Central memory CD8-positive, alpha-beta T cell (primary cell): ENCODE measurements at places on chromosomes 7 and 10.

GRCh38 chr7:460374-461116, 59.1 kb downstream of the PDGFA start:
- no peak for DNase-seq

DNA sequence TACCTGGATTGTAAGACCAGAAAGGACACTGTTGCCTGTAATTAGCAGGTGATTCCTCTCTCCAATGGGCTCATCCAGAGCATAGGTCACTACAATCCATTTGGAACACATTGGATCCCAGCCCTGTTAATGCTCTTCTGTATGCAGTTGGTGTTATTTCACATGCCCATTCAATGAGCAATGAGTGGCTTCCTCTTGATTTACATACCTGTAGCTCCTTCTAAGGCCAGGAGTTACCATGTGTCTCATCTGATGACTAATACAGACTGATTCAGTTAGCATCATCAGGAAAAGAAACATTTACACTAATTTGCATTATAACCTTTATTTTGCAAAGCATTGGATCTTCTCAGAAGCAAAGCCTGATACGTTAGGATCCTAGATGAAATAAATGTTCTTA, 83.1 kb upstream of the NPVF start:
- DNase-seq = no peak

DNA sequence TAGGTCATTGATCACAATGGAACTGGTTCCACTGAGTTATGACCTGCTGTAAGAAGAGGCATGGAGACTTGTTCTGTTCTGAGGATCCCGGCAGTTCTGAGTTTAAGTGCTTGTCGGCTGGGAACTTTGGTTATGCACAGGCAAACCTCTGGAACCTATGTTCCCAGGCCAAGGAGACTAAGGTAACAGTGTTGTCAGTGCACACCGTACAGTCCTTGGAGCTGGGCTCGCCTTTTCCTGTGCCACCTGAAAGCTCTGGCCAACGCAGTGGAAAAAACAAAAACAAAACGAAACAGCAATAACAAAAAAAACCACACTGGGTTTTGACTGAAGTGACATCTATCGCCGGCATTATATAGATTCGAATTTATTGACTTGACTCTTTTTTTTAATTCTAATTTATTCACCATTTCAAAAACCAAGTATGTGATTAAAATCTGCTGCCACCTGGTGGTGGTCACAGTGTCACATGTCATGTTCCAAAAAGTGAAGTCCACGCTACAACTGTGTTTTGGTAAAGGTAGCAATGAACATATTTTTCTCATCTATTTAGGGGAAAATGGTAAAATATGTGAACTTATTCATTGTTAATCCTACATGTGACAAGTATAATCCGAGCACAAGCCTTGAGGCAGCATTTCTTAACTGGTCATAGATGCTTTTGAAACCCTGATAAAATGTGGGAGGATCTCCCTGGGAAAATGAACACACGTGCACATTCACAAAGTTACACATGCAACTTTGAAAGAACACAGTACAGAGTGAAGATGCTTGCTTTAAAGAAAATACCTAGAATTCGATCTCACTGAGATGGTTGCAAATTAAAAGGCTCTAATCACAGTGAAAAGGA, 113.8 kb upstream of the PPP2R2D start:
- no peak for DNase-seq

DNA sequence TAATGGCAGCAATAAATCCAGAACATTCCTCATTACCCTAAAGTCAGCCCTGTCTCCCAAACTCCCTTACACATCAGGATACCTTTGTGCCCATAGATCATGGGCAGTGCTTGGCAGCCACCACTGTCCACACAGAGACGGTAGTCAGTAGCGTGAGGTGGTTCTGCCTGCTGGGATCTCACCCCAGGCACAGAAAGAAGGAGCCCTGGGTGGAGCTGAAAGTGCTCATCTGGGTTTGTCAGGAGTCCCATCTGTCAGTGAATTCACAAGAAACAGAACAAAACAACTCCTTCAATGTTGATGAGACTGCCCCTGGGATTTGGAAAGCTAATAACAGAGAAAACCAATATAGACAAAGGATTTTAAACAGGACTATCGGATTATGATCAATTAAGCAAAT, 90.2 kb upstream of the PRSS58 start:
- no peak for DNase-seq

DNA sequence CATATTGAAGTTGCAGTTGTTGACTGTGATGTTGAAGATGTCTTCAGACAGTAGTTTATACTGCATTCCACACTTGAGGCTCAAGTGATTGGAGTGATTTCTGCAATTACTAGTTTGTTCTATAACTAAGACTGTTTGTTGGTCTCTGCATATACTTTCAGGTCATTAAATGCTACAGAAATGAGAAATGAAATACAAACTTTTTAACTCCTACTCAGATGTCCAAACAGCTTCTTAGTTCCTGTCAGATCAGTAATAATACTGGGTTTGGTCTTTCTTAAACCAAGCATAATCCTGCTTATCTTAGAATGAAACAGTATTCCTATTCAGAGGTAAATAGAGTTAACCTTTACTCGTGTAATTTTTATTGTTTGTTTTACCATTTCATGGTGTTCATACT, 115.9 kb downstream of the CCNY start:
- no peak for DNase-seq

DNA sequence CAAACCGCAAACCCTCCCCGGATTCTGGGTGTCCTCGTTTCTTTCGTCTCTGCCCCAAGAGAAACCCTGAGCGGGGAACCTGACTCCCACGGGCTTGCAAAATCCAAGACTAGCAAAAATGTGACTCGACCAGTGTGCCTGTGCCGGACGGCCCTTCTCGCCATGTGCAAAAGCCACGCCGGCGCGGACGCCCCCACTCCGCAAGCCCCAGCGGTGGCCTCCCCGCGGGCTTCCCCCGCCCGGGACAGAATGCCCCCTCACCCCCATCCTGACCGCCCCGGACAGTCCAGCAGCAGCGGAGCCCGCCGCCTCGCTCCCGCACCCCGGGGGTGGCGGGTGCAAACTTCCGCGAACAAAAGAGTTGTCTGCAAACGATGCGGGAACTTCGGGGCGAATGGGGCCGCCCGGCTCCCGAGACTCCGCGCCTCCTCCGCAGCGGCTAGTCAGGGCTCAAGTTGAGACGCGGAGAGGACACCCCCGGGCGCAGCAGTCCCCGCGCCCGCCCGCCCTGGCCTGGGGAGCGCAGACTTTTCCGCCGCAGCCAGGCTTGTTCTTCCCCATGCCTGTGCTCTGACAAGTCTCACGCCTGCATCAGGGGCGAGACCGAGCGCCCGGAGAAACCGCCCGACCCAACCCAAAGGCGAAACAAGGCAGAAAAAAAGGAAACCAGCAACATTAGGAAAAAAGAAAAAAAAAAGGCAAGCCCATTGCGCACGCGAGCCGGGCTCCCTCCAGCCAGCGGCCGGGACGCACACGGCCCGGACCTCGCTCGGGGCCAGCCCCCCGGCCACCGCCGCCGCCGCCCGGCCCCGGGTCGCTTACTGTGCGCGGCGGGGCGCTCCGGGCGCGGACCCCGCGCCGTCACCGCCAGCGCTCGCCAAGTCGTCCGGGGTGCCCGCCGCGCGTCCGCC, 732 bp downstream of the FAM53B start:
- no peak for DNase-seq

GRCh38 chr10:71161425-71161824, 50.9 kb upstream of the UNC5B start:
- no peak for DNase-seq

DNA sequence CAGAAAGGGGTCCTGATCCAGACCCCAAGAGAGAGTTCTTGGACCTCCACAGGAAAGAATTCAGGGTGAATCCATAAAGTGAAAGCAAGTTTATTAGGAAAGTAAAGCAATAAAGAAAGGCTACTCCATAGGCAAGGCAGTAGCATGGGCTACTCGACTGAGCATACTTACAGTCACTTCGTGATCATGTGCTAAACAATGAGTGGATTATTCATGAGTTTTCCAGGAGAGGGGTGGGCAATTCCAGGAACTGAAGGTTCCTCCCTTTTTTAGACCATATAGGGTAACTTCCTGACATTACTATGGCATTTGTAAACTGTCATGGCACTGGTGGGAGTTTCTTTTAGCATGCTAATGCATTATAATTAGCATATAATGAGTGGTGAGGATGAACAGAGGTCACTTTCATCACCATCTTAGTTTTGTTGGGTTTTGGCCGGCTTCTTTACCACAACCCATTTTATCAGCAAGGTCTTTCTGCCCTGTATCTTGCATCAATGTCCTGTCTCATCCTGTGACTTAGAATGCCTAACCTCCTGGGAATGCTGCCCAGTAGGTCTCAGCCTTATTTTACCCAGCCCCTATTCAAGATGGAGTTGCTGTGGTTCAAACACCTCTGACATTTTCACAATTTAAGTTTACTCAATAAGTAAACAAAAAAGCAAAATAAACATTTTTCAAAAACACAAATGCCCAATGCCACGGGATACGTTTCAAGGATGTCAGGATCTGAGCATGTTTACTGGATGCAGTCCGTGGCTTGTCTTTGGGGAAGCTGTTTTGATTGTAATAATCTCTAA, 37.0 kb downstream of the ALOX5 start:
- DNase-seq = no peak

- no peak for DNase-seq
Observed at GRCh38 chr7:54390565-54390964, 151.6 kb upstream of the VSTM2A start.

GRCh38 chr7:21450076-21450475, 22.2 kb downstream of the SP4 start:
- DNase-seq = no peak

DNA sequence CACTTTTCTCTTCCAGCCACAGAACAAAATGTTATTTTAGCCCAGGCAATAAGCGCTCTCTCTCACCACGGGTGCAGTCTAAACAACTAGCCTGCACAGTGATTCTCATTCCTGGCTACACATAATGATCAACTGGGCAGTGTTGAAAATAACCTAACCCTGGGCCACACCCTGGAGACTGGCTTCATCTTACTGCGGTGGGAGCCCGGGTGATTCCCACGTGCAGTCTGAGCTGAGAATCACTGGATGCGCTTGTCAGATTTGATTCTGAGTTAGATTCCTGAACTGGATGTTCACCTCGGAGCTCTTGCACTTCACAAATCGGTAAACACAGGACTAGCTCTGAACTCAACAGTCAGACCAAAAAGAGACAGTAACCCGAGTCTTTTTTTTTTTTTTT, 14.9 kb downstream of the ZC3HAV1 start:
- no peak for DNase-seq

DNA sequence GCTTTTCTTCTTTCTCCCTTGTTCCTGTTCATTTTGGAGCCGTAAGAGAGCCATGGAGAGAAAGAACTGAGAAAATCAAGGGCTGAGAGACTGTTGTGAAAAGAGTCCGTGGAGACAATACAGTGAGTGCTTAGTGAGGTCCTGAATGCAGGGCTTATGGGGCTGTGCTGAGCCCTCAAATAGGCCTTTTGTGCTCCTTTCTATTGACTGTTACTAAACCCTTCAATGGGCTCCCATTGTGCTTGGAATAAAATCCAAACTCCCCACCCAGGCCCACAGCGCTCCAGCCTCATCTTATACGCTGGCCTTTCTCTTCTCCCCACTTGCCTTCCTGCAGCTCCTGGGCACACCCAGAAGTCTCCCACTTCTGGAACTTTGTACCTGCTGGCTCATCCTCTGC, 243.1 kb upstream of the HABP2 start:
- no peak for DNase-seq

DNA sequence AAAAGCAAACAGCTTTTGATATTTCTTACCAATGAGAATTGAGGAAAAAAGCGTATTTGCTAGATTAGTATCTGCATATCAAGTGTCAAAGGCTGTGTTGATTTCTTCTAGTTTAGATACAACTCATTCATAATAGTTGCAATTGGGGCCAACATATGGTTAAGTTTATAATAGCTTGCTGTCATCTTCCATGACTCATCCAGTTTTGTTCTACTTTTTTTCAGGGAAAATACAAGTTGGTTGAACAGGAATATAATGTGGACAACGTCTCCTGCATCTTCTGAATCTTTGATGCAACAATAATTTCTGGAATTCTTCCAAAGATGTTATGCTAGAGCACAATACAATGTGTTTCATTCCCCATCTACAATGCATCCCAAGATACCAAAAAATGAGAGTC, 182.0 kb downstream of the THSD7A start:
- no peak for DNase-seq

DNA sequence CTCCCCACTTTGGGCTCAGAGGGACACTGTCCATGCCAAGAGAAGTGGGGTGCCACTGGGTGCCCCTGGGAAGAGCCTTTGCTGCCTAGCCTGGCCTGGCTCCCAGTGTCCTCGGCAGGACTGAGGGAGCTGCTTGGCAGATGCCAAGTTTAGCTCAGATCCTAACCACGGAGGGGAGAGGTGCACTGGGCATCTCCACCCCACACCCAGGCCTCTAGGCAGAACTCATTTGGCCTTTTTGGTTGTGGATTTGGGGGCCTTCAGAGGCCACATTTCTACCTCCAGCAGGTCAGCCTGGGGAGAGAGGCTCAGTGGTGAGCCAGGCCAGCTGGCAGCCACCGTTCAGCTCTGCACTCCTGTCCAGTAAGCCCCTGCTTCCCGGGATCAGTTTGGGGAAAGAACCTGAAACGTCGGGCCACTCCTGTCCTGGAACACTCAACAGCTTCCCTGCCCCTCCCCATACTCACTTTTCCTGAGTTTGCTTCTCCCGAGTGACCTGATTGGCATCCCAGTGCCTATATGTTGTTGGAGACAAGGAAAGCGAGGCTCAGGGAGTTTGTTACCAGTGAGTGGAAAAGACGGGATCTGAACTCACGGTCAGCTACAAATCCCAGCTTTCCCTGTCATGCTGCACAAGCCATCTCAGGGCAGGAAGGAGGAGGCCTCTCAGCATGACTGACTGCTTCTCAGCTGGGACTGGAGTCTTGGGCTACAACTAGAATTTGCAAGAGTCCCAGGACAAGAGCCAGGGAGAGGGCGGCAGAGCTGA, 11.2 kb upstream of the CXCL12 start:
- no peak for DNase-seq

- DNase-seq = no peak
Observed at GRCh38 chr10:26855186-26855585, 5.6 kb downstream of the ABI1 start.

DNA sequence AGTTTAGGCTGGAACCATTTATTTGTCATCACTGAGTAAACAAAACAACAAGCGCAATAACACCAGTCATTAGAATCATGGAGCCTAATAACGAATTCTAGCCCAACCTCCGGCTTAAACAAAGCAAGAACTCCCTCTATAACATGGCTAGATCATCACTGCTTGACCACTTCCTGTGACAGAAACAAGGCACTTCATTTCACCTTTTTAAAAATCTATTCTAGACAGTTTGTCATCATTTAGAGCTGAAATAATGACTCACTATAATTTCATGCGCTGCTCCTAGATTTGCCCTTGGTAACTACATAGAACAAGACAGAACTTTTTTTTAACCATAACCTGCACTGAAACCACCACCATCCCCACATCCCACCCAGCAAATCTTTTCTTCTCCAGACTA, 81.3 kb downstream of the OSBPL3 start:
- DNase-seq = no peak
